ENCODE measurements at places on chromosomes 1 and 21.

GRCh38 chr1:1259951-1260600 lies 13.6 kb upstream of the C1QTNF12 start:
- DNase-seq, result no peak

GRCh38 chr1:172215006-172215405 lies 205.5 kb upstream of the C1orf105 start:
- no peak for DNase-seq

DNA sequence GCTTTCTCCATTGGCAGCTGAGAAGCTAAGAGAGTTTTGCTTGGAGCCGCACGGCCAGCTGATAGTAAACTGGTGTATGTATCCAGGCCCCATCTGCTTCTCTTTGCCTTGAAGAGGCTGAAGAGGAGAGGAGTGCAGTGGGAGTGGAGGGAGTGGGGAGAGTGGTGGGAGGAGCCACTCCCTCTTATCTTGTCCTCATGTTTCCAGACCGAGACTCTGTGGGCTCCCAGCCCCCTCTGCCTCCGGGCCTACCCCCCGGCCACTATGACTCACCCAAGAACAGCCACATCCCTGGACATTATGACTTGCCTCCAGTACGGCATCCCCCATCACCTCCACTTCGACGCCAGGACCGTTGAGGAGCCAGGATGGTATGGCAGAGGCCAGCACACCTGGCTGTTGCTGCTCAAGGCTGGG lies 6.0 kb upstream of the LRRC71 start:
- no peak for DNase-seq

DNA sequence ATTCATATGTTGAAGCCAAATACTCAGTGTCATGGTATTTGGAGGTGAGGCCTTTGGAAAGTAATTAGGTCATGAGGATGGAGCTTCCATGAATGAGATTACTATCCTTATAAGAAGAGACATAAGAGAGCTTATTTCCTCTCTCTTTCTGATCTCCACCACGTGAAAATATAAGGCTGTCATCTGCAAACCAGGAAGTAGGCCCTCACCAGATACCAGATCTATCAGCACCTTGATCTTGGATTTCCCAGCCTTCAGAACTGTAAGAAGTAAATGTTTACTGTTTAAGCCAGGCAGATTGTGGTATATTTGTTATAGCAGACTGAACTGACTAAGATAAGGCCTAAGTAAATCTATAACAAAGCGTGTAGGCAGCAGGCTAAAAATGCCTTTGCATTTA lies 25.3 kb downstream of the RBM11 start:
- DNase-seq, result no peak

- DNase-seq, result no peak
These were observed 82.9 kb downstream of the PCBP3 start for GRCh38 chr21:45726438-45726837.

- no peak for DNase-seq
These were observed 99.7 kb downstream of the PRDM2 start for GRCh38 chr1:13799502-13800283.

DNA sequence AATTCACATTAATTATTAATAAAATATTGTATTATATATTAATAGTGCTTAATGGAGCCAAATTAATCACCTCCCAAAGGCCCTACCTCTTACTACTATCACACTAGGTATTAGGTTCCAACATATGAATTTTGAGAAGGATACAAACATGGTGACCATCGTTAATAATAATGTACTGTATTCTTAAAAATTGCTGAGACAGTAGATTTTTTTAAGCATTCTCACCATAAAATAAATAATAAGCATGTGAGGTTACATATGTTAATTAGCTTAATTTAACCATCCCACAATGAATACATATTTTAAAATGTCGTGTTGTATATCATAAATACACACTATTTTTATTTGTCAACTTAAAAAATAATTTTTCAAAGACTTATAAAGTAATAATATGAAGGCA lies 299.2 kb upstream of the NR5A2 start:
- no peak for DNase-seq

- no peak for DNase-seq
These were observed 35.9 kb downstream of the TMCC2 start for GRCh38 chr1:205263580-205264190.

DNA sequence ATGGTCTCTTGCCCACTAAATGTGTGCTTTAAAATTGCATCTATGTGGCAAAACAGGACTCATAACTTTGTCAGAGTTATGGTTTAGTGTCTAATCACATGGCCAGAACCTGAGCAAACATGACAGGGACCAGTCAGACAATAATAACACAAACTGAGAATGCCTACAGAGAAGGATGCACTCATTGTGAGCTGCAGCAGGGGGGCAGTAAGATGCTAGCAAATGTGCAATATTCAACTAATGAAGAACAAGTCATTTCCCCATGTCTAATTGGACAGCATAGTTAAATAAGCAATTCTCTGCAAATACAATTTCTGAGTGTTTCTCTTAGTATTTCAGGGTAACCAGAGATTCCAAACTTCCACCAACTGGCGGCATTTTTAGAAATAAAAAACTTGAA lies 30.8 kb downstream of the SPAG17 start:
- DNase-seq, result no peak

- DNase-seq, result no peak
These were observed 57.1 kb downstream of the NID1 start for GRCh38 chr1:236007781-236008180.

DNA sequence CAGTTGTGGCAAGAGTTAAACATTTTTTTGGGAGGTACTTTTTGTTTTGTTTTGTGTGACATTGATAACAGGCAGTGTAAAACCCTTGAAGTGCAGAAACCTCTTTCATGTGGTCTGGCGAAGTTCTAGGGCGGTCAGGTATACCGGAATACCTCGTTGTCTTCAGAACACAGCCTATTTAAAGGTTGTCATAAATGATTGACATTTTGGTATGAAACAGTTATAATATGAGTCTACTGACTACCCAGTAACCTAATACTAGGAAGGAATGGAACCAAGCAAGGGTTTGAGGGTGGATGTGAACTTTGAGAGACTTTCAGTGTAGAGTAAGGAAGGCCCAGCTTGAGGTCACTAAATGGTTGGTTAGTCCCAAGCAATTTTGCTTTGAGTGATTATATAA lies 40.5 kb downstream of the PATJ start:
- no peak for DNase-seq

- DNase-seq, result no peak
These were observed 5.8 kb upstream of the AJAP1 start for GRCh38 chr1:4648657-4649056.

- no peak for DNase-seq
These were observed 489 bp downstream of the ACTN2 start for GRCh38 chr1:236686815-236687160.

- no peak for DNase-seq
These were observed 337.6 kb upstream of the SNX7 start for GRCh38 chr1:98323906-98324358.

DNA sequence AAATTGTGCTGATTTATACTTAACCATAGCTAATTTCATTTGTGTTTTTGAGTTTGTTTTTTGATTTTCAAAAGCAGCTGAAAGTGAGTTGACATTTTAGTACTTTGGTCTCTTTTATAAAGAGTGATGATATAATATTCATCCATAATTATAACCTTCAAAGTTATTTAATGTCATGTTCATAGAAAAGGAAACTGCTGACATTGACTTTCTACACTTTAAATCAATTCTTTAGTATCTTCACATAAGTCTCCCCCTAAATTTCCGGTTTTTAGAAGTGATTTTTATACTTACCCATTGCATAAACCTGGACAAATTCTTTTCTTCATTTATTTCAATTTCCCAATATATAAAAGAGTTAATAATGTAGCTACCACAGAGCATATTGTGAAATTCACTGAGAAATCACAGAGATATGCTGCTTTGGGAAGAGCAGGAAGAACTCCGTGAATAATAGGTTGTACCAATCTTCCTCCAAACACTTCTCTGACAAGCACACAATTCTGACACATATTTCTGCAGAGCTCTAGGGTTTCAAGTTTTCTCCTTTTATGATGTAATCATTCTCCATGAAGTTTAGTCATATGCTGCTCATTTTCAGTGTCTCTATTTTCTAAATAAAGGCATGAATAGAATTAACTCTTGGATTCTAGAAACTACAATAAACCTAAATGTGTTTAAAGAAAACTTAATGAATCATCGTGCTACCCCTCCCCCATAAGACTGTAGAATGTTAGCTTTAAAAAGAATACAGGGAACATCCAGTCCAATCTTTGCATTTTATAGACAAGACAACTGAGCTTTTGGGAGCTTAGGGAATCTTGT lies 25.6 kb upstream of the CDC42BPA start:
- no peak for DNase-seq

DNA sequence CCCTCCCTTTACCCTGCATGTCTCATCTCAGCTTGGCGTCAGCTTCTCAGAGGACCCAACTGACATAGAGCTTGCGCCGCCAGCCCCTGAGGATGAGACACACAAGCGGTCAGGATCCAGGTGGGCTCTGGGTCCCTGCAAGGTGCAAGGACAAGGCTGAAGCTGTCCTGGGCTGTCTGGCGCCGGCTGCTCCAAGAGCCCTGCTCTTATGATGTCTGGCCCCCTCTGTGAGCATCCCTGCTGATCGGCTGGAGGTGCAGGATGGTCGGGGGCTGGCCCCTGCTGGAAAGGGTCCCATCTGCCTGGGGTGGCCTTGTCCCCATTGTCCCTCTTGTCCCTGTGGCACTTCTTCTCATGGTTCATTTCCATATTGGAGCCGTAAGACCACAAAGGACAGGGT lies 479.0 kb downstream of the NPHP4 start:
- DNase-seq, result no peak

GRCh38 chr1:60948486-60948885 lies 133.9 kb upstream of the NFIA start:
- DNase-seq, result no peak

- DNase-seq, result no peak
These were observed 238.4 kb upstream of the DMRTA2 start for GRCh38 chr1:50661626-50662025.

DNA sequence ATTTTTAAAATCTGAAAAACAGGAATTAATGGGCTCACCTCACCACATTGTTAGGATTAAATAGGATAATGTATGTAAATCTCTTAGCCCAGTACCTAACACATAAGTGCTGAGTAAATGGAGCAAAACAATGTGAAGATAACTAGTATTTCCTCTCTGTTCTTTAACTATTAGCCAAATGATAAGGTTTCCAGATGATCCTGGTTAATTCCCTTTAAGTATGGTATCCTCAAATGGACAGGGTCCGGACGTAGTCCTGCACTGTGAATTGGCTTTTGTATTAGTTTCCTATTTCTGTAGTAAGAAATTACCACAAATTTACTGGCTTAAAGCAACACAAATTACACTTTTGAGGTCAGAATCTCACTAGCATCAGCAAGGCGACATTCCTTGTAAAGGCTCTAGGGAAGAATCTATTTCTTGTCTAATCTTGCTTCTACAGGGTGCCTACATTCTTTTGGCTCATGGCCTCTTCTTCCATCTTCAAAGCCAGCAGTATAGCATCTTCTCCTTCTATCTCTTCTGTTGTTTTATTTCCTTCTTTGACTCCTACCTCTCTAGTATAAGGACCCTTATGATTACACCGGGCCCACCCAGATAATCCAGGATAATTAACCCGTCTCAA lies 17.1 kb downstream of the SCAF4 start:
- DNase-seq, result no peak

DNA sequence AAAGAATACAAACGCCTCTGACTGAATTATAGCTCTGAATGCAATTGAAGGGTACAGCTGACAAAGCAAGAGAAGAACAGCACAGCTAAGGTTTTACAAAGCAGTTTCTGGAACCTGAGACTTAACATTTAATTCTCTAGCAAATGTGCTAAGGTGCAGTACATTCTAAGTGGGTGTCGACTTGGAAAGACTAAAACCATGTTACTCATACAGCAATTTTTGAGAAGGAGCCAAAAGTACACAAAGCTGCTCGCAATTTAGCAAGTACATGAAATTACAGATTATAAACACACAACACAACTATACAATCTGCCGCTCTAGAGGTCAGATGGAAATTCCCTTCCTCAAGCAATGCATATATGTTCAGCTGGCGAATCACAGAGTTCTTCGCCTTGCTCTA lies 121.9 kb downstream of the TIAM1 start:
- DNase-seq, result no peak

GRCh38 chr1:27966402-27967105 lies 6.8 kb downstream of the XKR8 start:
- DNase-seq, result no peak

GRCh38 chr21:27277110-27277509 lies 310.2 kb upstream of the ADAMTS5 start:
- DNase-seq, result no peak

DNA sequence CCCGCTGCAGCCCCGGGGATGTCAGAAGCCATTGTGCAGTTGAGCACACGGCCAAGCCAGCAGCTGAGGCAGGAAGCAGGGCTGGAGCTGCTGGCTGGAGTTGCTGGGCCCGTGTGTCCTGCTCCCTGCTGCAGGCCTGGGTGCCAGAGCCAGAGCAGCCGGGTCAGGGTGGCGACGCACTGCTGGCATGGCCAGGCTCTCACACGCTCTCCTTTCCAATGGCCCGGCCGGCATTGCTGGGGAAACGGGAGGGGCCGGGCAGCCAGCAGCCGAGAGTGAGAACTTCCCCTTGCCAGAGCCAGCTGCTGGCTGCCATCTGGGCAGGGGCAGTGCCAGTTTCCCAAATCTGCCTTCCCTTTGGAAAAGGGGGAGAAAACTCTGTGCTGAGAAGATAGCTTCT lies 82.4 kb upstream of the PROX1 start:
- DNase-seq, result no peak

GRCh38 chr1:65021795-65022194 lies 55.4 kb upstream of the JAK1 start:
- DNase-seq, result no peak

DNA sequence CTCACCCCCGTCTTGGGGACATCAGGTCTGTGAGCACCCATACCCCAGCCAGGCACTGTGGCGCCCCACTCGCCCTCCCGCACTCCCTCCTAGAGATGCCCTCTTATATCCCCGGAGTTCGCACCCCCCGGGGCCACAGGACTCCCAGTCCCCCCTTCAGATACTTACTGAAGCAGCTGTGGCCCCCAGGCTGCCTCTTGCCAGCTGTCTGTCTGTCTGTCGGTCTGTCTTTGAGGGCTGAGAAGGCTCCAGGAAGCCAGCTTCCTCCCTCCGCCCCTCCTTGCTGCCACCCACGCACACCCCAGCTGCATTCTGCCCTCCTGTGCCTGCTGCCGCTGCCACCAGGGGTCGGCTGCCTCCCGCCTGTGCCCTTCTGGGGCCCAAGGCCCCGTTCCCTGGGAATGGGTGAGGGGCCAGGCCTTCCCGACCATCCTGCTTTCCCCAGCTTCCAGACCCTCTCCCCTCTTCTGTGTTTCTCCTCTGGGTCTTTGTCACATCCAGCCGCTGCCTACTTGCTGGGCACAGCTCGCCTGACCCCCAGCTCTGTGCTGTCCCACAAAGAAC lies at the start of gene PTPN7:
TSS of gene PTPN7 (minus strand) at position 226 of the 564 bp plus-strand sequence. CDS start 1,200 bp downstream, outside the sequence.
- peak; percentile 88 for DNase-seq

- DNase-seq, result no peak
These were observed 7.3 kb downstream of the EDEM3 start for GRCh38 chr1:184747089-184747955.

- DNase-seq, result no peak
These were observed 84.6 kb downstream of the SELENOF start for GRCh38 chr1:86829321-86829720.

All from activated CD4-positive, alpha-beta T cell treated with anti-CD3 and anti-CD28 coated beads for 24 hours (primary cell).